ENCODE measurements at places on chromosomes 3 and 15.

DNA sequence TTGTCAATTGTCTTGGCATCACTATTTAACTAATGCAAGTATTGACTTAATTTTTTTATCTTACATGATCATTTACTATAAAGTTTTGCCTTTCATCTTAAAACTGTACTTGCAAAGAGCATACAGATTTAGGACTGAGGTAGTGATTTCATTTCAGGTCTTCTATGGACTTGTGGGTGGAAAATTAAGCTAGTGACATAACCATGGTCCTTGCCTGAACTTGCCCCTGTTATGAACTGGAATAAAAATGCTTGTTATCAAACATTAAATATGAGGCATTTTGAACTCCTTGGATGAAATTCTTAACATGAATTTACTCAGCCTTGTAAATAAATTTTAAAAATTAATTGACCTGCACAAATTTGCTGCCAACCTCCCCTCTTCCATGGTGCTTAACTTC lies 712.0 kb downstream of the NAALADL2 start:
- no peak for DNase-seq

GRCh38 chr15:94168250-94168649 lies 63.1 kb upstream of the MCTP2 start:
- no peak for DNase-seq

GRCh38 chr3:127044996-127045395 lies 62.1 kb downstream of the PLXNA1 start:
- no peak for DNase-seq

DNA sequence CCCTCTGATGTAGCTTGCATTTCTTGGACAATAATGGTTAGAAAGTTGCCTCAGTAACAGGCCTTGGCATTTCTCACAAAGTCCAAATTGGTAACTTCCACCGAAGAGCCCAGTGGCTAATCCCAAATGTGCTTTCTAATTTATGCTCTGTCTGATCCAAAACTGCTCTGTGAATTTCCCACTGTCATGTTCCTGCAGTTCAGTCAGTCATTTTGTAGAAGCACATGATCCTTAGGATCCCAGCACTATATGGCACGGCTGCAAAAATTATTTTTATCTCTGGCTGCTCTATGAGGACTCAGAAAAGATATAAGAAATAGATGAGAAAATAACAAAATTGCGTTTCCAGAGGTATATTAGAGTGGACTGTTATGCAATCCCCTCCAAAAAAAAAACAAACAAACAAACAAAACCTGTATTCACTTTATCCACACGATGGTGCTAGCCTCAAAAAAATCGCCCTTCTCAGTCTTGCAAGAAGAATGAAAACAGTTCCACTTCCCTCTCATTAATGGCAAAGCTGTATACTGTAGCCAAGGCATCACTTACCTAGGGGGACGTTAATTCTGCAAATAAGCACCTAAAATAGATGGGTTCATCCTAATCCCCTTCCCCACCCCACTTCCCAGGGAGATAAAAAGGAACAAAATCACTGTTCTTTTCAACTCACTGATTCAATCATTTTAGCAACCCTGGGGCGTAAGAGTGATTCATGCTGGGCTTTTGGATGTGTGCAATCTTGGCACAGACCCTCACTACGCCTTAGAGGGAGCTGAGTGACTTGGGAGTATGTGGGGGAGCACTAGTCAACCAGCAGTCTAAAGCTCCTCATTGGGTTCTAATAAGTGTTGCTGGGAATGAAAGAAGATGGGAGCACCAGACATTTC lies 61.3 kb downstream of the TMCO5A start:
- peak; percentile 27 for DNase-seq

DNA sequence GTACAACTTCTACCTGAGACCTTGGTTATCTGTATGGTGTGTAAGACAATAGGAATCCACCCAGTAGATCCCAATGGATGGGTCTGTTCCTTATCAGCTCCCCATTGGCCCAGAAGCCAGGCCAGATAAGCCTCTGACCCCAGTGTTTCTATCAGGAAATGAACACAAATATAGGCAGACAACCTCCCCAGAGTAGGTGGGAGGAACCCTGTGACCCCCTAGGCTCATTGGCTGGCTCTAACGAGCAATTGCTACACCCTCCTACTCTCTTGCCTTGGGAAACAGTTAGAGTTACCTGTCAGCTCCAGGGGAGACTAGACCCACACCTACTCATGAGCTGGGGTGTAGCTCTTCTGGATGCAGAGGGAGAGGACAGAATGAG lies 299.9 kb downstream of the UACA start:
- DNase-seq, result no peak

Measured in AG04450 (cell line).